AG08395 (cell line): ENCODE measurements at places on chromosomes 1 and 21.

GRCh38 chr1:201637282-201638079 lies 98.6 kb downstream of the NAV1 start:
- DNase-seq = peak; percentile 54

- DNase-seq = no peak
These were observed 12.2 kb upstream of the FASLG start for GRCh38 chr1:172646653-172647052.

DNA sequence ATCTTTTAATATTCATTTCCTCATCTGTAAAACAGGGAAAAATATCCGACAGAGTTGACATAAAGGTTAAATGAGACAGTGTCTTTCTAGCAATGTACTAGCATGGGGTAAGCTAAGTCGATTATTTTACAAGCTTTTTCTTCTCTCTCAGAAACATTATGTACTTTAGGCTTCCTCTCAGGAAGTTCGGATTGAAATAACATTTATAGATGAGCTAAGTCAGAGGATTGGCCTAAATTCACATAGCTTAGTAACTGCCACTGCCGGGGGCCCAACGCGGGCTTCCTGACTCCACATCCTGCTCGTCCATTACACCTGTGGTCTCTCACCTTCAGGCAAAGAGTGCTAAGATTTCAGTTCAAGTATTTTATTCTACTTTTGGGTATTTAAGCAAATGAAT lies 462.3 kb upstream of the NFIA start:
- DNase-seq = no peak

DNA sequence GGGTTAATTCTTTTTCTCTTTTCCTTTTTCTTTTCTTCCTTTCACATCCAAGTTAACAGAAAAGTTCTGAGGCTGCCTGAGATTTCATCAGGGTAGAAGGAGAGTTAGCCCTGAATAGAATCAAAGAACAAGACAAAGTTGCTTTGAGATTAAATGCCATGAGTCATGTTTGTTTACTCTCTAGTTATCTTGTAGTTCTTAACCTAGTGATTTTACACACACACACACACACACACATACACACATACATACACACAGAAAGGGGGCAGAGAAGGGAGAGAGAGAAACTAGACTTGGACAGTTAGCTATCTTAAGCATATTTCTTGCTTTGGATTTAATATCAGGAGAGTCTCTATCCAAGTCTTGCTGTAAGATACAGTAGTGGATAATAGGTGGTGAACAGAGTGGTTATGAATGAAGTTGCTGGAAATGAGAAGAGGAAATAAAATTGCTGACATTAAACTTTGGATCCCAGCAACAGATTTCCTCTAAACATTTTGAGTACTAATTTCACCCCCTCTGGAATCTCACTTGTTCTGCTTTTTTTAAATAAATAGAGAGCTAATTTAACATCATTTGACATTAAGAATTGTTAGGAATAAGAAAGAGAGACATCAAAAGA lies 19.9 kb downstream of the PLA2G4A start:
- DNase-seq = no peak

GRCh38 chr1:17447501-17447992 lies 8.1 kb upstream of the RCC2 start:
- no peak for DNase-seq

- DNase-seq = no peak
These were observed 107.2 kb downstream of the GLIS1 start for GRCh38 chr1:53631622-53632310.

- DNase-seq = no peak
These were observed 142.1 kb upstream of the PTGFR start for GRCh38 chr1:78348496-78349284.

DNA sequence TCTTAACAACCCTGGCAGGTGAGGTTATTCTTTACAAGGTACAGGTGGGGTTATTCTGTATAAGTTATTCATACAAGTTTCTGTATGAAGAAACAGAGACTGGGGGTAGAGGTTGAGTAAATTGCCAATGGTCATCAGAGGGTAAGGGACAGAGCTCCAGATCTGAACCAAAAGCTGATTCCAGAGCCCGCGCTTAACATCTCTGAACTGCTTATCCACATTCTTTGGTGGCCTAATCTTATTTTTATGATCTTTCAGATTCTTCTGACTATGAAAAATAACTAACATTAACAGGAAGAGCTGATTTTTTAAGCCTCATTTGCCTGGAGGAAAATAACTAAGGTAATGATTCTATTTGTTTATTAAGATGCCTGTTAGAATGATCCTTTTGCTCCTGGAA lies 63.9 kb upstream of the BARHL2 start:
- DNase-seq = no peak

GRCh38 chr1:7447093-7447492 lies 324.0 kb upstream of the VAMP3 start:
- no peak for DNase-seq

DNA sequence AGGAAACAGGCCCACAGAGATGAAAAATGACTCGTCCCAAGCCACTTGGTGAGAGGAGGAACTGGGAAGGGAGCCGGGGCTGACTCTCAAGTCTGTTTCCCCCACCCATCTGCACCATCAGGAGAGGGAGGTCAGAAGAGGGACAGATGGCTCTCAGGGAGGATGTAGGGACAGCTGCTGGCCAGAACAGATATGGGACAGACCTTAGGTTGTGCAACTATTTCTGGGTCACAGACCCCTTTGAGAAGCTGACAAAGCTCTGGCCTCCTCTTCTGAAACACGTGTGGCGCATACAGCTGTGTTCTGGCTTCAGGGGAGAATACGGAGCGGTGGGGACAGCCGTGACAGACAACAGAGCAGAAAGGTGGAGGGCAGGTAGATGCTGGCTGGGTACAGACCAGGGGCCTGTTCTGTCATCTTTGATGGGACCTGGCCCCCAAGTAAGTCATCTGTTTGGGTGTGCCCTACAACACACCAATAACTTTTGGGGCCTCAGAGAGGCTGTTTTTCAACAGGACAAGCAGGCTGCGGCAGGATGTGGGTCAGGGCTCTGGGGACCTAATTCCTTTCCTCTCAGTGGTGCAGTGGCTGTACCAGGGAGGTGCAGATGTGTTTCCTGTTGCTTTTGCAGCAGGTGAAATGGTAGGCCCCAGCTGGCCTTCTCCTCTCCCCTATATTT lies 7.3 kb downstream of the SH3BGRL3 start:
- peak; percentile 60 for DNase-seq
